ENCODE measurements at places on chromosomes 7 and 10.
A peak's percentile ranks its signal among the peaks of the same experiment; 100 is the strongest.

GRCh38 chr10:17585016-17585415 is 32.2 kb downstream of the HACD1 start:
- DNase-seq, result peak; percentile 78

DNA sequence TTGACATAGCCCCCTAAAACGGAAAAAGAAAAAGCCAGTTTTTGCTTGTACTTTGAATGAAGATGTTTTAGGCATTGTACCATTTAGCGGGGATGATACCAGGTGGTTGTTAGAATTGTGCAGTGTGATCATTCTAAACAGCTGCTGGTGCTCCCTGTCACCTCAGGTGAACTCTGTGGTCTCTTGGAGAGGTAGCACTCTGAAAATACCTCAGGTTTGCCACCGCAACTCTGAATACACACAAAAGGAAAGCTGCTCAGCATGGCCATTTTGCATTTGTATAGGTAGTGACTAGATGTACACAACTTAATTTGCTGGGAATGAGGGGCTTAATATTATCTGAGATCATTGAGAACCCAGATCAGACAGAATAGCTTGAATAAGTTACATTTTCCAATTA is 52.6 kb downstream of the PLEKHA8 start:
- DNase-seq, result no peak

GRCh38 chr7:48298779-48299178 is 127.5 kb downstream of the ABCA13 start:
- DNase-seq, result no peak

GRCh38 chr7:45085619-45086200 is 3.1 kb downstream of the NACAD start:
- no peak for DNase-seq

- DNase-seq, result peak; percentile 58
These were observed 140.7 kb downstream of the SND1 start for GRCh38 chr7:127792528-127793342.

- no peak for DNase-seq
These were observed 2.9 kb downstream of the LRRTM3 start for GRCh38 chr10:66928776-66929175.

DNA sequence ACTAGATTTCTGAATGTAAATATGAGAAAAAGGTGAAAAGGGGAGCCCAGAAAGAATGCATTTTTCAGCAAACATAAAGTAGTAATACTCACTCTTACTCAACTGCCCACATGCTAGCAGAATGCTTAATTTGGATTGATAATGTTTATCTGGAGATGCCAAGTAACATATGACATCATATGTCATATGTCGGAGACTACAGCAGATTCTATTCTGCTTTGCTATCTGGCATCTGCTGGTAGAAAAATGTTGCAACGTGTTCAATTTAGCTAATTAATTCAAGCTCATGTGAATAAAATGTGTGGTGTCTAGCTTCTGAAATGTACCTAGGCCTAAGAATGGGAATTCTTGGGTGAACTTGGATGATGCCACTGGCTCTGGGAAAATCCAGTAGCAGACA is 4.5 kb downstream of the BBIP1 start:
- DNase-seq, result no peak

DNA sequence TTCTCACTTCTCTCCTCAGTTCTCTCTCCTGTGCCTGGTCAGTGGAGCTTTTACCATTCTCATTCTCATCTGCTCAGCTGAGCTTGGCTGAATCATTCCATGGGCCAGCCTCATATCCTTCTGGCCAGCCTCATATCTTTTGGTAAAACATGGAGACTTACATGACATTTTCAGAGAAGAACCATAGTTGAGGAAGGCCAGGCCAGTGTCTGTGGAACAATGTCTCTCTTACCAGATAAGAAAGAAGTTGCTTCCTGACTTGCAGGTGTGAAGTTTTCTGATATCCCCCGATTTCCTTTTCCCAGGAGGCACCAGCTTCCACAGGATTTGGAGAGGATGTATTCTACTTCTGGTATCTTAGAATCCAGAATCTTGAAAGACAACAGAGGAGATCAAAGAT is 24.7 kb downstream of the ST7 start:
- peak; percentile 26 for DNase-seq

DNA sequence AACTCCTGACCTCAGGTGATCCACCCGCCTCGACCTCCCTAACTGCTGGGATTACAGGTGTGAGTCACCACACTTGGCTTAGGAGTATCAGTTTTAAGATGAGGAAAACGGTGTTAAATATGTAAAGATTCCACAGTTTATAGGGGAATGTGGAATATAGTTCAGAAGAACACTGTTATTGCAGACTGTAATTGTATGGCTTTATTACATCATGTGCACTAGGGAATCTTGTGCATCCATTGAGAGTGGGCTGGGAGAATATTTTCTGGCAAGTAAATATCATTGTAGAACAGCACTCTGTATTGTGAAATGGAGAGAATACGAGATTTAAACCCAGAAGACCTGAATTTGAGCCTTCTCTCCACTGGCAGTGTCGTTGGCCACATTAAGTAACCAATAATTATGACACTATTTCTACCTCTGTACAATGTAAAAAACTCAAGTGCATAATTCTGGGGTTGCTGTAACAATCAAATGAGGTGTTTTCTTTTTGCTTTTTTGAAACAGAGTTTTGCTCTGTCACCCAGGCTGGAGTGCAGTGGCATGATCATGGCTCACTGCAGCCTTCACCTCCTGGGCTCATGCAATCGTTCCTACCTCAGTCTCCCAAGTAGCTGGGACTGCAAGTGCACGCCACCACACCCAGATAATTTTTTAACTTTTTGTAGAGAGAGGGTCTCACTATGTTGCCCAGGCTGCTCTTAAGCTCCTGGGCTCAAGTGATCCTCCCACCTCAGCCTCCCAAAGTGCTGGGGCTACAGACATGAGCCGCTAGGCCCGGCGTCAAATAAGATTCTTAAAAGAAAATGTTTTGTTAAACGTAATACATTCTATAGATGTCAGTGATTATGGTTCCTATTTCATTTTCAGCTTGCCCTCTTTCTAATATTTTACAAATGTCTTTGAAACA is 12.0 kb upstream of the PARD3 start:
- no peak for DNase-seq

- DNase-seq, result no peak
These were observed 27.3 kb downstream of the PDE1C start for GRCh38 chr7:32042900-32043299.

DNA sequence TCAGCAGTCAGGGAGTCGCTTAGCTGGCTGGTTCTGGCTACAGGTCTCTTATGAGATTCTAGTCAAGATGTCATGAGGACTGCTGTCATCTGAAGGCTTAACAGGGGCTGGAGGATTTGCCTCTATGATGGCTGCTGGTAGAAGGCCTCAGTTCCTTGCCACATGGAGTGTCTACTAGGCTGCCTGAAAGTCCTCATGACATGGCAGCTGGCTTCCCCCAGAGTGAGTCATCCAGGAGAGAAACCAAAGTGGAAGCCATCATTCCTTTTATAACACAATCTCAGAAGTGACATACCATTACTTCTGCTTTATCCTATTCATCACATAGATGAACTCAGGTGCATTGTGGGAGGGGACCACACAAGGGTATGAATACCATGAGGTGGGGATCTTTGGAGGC is 75.1 kb downstream of the EXOC6 start:
- DNase-seq, result peak; percentile 4

DNA sequence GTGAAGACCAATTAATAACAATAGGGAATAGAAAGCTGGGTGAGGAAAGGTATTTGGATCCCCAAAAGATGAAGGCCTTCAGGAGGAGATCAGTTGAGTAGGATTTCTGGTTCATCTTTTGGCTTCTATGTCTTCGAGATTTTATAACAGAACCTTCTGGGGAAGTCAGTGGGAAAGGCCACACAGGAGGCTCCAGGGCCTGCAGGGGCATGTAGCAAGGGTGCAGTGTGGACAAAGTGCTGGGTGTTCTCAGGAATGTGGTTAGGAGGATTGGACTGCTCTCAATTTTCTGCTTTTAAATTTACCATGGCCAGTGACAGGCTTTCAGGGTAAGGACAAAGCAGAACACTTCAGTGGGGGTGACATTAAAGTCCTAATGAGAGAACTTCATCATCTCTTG is 378.0 kb downstream of the CCSER2 start:
- no peak for DNase-seq

GRCh38 chr10:101495324-101495925 is 92.6 kb downstream of the POLL start:
- peak; percentile 86 for DNase-seq

GRCh38 chr10:123643315-123643714 is 22.8 kb upstream of the GPR26 start:
- no peak for DNase-seq

GRCh38 chr10:75294866-75295701 is 59.3 kb upstream of the COMTD1 start:
- peak; percentile 82 for DNase-seq

DNA sequence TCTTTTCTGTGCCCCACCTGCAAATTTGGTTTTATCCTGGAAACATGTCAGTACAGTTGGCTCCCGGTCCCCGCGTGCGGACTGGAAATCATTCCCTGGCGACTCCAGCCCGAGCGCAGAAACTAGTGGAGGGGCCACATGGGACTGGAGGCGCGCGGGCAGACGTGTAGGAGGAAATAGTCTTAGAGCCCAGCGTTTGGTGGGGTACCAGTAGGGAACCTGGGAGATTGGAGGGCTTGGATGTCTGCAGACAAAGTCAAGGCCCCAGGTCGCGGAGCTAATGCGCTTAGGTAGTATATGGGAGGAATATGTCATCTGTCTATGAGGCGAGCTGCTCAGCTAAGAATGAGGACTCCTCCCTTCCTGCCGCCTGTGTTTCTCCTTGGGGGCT is 1.3 kb downstream of the GALNT17 start:
- DNase-seq, result no peak

- no peak for DNase-seq
These were observed 76.4 kb downstream of the RELN start for GRCh38 chr7:103912891-103913605.

Measured in hematopoietic multipotent progenitor cell treated with erythropoietin and hydrocortisone succinate and interleukin-3 and kit ligand, for 4 days (in vitro differentiated cells).